ENCODE measurements at places on chromosomes 1 and 21.

- no peak for DNase-seq
These were observed 31.0 kb upstream of the LMX1A start for GRCh38 chr1:165387505-165387904.

DNA sequence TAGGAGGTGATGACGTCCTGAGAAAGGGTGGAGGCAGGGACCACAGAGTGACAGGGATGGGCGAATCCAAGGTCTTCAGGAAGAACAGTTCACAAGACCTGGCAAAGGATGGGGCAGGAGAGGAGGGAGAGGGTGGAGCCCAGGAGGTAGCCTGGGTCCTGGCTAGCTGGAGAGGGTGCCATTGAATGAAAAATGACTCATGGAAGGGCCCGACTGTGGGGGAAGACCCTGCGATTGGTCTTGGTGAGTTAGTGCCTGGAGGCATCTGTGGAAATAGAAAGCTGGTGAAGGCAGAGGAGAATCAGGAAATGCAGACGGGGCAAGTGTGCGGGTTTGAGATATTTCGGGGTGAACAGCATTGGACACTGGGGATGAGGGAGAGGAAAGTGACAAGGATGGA, 60.3 kb upstream of the SLC45A1 start:
- no peak for DNase-seq

- no peak for DNase-seq
These were observed 2.8 kb upstream of the LYPD8 start for GRCh38 chr1:248758352-248758751.

GRCh38 chr1:55993646-55994318, 585.6 kb downstream of the PLPP3 start:
- DNase-seq = no peak

DNA sequence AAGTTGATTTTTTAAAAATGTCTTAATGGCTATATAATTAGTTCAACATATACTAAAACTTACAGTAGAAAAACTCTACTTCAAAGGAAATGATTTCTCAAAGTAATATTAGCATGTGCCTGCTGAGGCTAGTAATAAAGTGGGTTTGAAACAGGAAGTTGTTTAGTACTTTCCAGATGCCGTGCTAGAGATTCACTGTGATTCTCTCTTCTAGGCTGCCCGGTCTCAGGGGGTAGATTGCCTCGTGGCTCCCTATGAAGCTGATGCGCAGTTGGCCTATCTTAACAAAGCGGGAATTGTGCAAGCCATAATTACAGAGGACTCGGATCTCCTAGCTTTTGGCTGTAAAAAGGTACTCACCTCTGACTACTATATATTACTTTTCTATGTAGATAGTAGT, 9.1 kb downstream of the EXO1 start:
- DNase-seq = no peak

GRCh38 chr1:3716351-3716750, 35.9 kb upstream of the CCDC27 start:
- DNase-seq = no peak

DNA sequence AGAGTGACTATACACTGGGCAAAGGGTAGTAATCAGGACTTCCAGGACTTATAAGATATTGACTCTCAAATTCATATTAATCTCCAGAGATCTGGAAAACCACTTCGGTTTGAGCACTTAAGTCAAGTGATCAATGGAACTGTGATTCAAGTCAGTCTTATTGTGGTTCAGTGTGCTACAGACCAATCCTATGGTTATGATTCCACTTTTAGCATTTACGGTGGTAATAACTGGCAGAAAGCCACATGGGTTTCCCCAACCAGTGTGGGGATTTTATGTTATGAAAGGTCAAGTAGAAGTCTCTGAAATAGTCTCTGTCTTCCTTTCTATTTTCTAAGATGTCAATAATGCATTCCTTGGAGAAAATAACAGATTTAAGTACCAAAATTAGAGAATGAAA, 151.3 kb upstream of the NEGR1 start:
- DNase-seq = no peak

GRCh38 chr1:32869923-32870614, 643 bp downstream of the FNDC5 start:
- no peak for DNase-seq

- DNase-seq = no peak
These were observed 15.3 kb upstream of the KCTD3 start for GRCh38 chr1:215551806-215552205.

- no peak for DNase-seq
These were observed 11.8 kb upstream of the RNPC3 start for GRCh38 chr1:103513711-103514110.

DNA sequence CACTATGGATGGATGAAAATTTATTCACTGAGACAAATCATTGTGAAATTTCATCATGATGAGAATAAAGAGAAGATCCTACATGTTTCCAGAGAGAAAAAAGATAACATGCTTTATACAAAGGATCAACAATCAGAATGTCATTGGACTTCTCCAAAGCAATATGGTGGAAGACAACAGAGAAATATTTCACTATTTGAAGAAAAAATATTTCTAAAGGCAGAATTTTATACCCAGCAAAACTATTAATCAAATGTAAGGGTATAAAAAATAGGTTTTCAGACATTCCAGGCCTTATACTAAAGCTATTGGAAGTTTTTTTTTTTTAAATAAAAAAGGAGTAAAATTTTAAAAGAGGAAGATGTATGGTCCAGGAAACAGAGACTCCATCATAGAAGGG, 100.6 kb upstream of the OLIG2 start:
- no peak for DNase-seq

DNA sequence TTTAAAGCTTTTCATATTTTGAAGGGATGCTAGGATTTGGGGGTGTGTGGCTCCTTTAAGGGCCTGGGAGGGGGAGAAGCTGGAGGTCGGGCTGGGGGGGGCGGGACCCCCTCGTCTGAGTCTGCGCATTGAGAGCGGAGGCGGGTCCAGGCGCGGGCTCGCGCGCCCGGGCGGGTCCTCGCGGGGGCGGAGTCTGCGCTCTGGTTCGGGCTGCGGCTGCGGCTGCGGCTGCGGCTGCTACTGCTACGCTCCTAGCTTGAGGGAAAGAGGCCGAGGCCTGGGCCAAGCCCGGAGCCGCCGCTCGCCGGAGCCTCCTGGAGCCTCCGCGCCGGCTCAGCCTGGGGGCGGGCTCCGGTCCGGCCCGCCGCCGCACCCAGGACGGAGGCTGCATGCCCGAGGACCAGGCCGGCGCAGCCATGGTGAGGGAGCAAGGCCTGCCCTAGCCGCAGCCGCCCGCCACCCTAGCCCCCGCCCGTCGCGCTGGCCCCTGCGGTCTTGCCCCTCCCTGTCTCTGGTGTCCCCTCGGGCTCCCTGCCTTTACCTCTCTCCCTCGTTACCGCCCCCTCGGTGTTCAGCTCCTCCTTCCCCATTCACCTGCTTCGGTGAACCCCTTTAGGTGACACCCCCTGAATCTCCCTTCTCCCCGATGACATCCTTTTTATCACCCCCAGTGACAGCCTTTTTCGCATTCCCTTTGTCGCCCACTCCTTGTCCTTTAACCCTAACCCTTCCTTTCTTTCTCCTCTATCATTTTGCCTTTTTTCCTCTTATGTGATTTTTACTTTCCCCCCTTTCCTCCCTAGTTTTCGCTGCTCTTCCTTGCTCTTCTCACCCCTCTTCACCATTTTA, at the start of gene ZYG11B:
Gene ZYG11B (plus strand): TSS at position 189 of the 849 bp plus-strand sequence. CDS start 201 bp downstream, at position 390.
- peak; percentile 92 for DNase-seq
